ENCODE measurements at places on chromosomes 13 and 19.

DNA sequence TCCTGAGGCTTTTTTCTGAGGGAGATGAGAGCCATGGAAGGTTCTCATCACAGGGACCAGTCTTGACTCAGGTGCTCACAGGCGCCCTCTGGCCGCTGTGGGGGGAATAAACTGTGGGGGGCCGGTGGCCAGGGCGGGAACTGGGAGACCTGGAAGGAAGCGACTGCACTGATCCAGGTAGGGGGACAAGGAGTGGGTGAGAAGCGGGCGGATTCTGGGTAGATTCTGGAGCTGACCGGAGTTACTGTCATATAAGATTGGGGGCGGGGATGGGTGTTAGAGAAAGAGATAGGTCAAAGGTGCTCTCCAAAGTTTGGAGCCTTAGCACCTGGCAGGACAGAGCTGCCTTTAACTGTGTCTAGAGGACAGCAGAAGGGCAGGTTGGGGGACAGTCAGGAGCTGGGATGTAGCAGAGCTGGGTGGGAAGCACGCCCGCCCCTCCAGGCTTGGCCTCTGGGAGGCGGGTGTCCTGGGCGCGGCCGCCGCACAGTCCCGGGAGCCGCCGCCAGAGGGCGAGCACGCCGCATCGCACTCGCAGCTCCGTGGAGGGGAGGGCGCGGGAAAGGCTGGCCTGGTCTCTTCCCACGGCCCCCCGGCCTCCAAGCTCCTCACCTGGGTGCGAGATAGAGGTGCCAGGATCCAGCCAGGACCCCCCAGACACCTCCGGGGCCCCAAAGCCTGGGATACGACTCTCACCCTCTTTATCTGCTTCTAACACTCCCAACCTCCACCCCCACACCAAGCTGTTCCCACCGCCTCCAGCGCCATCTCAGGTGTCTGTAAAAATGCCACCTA is 4.2 kb upstream of the DAND5 start:
- DNase-seq, result peak; percentile 80

DNA sequence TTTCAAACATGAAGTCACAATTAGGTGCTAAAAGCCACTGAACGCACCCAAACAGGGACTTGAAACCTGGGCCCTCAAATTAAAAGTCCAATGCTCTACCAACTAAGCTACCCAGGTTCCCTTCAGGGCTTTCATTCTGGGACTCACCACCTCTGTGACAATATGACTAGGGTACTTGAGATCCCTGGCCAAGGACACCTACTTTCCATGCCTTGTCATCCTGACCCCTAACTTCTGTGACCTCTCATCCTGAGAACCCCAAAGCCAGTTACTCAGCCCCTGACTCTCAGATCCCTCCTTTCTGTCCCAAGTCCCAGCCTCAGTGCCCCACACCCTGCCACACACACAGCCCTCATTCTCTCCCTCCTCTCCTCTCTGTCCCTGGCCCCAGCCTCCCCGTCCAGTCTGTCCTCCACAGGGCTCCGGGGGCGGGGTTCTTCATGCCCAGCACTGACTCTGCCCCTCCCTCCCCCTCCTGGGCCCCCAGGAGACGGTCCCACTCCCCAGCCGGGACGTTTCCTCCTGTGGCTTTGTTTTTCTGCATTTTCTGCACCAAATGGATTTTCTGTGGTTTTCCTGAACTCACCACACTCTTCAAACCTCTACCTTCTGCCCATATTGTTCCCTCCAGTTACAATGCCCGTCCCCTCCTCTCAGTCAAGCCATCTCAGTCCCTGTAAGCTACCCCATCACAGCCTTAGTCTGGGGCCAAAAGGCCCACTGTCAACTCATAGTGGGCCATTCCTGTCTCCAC is 7.0 kb downstream of the RCN3 start:
- no peak for DNase-seq

GRCh38 chr19:39506944-39507714 is 7.8 kb upstream of the SELENOV start:
- DNase-seq, result peak; percentile 13

GRCh38 chr19:35108730-35109129 is 6.9 kb upstream of the FXYD3 start:
- DNase-seq, result no peak

- no peak for DNase-seq
Observed at GRCh38 chr13:51271528-51272085, 49.4 kb downstream of the FAM124A start.

GRCh38 chr13:101714195-101714594 is 261.7 kb downstream of the ITGBL1 start:
- no peak for DNase-seq

DNA sequence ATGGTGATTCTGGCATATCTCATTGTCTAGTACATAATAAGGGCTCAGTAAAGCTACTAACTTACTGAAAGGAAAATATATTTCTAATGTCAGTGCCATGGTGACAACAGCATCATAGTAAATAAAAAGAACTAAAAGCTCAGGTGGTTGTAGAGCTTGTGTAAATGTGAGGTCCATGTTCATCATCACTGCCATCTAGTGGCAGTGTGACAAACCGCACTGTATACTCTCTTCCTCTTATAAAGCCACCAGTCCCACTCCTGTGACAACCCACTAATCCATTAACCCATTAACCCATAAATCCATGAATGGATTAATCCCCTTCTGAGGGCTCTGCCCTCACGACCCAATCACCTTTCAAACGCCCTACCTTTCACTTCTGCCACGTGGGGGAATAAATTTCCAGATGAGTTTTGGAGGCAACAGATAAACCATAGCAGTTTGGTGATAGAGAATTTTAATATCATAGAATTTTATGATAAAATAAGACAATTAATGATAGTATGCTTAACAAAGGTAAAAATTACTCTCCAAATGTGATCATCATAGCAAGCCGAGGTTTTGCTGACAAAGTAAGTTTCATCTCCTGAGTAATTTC is 160.4 kb upstream of the SGCG start:
- DNase-seq, result peak; percentile 9

DNA sequence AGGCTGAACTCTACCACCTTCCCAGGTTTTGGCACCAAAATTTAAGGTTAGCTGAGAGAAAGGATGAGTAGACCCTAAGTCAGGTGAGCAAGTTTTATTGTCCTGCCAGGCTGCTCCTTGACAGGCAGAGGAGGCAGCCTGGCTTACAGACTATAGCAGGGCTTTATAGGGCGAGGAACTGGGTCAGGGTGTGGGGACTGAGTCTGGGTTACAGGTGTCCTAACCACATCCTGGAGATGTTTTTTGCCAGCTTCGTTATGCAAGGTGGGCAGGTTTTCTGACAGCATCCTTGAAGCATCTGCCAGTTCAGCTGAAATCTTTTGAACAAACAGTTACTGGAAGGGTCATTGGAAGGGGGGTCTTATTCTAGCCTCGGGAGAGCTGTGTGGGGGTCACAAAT is 905.7 kb upstream of the SLITRK5 start:
- DNase-seq, result no peak

GRCh38 chr13:78182813-78183212 is 264.2 kb upstream of the EDNRB start:
- DNase-seq, result no peak

- DNase-seq, result no peak
Observed at GRCh38 chr13:86710896-86711295, 911.7 kb upstream of the SLITRK6 start.

GRCh38 chr19:33461256-33462111 is 60.1 kb downstream of the PEPD start:
- DNase-seq, result no peak

DNA sequence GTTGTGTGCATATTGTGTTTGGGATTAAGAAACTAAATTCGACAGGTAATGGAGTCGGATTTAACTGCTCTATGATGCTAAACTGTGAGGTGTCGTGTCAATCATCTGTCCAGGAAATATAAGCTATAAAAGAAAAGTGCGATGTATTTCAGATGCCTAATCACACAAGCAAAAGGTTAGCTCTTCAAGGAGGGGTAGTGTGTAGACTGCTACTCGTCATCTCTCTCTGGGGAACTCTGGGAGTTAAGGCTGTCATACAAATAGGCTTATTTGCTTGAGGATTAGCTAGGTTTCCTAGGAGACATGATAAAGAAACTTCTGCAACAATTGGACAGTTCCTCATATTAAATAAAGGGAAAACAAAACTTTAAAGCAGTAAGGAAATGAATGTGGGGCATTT is 462.1 kb downstream of the OLFM4 start:
- no peak for DNase-seq

- no peak for DNase-seq
Observed at GRCh38 chr19:35115177-35115951, at the start of gene FXYD3. TSS of gene FXYD3 (plus strand) at chr19:35115823. CDS start at chr19:35119377, 3,554 bp downstream.

GRCh38 chr13:73179650-73180274 is 121.0 kb downstream of the KLF5 start:
- no peak for DNase-seq

Data from T-cell (primary cell).